ENCODE measurements at places on chromosomes 7 and 10.
A peak's percentile ranks its signal among the peaks of the same experiment; 100 is the strongest.

- DNase-seq = no peak
Measured at GRCh38 chr7:131010029-131010716, 276.2 kb upstream of the KLF14 start.

DNA sequence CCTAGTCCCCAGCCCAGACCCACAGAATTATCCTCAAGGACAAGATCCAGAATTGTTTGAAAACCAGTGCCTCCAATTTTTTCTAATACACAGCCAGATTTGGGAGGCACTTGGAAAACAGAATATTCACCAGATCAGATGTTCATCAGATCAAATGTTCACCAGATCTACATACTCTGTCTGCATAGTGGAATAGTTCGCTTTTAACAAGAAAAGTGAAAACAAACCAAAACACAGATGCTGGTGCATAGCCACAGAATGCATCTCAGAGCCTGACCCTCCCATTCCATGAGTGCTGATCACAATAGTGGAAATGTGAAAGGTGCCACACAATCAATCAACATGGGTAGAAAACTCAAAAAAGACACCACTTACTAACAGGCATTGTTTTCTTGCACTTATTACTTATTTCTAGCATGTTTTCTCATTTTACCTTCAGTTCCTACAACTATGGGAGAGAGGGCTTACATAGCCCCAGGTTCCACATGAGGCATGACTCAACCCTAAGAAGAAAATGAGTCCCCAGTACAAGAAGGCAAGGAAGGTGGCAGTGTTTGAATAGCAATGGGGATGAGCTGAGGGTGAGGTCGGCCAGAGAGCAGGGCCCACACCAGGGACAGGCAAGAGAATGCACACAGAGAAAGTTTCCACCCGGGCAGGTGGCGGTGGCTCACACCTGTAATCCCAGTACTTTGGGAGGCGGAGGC is 432.7 kb upstream of the NFE2L3 start:
- no peak for DNase-seq

DNA sequence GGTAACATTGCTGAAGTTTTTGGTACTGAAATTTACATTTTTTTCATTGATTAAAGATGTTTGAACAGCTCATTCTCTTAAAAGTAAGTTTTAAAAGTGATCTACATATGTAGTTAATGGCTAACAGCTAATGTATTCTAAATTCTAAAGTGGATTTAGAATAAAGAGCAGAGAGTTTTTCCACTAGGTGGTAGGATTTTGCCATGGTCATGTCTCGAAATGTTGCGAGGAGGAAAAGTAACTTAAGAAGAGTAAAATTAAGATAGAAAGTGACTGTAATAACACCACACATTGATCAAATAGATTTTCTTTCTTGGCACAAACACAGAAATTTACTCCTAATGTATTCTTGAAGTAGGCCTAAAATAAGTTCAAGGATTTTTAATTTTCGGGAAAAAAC is 19.8 kb downstream of the LSMEM1 start:
- no peak for DNase-seq

DNA sequence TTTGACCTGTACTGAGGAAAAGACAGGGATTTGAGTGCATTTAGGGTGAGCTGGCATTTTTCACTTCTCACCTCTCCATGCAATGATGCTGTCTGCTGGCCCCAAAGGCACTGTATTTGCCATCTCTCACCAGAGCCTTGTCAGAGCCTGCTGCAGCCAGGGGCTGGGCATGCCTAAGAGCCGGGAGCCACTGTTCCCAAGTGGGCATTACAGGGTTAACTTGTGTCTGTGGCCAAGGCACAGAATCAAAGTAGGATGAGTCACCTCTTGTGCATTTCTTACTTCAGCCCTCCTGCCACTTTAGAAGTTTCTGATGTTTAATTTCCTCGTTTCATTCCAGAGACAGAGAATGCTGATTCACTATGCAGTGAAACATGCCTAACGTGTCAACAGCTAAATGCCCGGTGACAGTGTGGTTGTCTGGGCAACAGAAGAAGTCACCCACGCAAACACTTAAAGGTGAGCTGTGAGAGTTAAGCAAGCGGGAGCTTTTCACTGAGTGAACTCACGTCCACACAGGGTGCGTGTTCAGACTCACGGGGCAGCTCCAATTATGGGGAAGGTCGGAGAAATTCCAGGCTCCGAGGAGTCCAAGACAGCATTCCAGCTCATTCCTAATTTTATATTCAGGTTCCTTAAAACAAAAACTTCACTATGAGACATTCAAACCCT is 57.1 kb upstream of the IGFBP3 start:
- no peak for DNase-seq

- DNase-seq = no peak
Measured at GRCh38 chr7:13770305-13770704, 219.2 kb downstream of the ETV1 start.

GRCh38 chr10:113463777-113464176 is 89.1 kb upstream of the HABP2 start:
- no peak for DNase-seq

DNA sequence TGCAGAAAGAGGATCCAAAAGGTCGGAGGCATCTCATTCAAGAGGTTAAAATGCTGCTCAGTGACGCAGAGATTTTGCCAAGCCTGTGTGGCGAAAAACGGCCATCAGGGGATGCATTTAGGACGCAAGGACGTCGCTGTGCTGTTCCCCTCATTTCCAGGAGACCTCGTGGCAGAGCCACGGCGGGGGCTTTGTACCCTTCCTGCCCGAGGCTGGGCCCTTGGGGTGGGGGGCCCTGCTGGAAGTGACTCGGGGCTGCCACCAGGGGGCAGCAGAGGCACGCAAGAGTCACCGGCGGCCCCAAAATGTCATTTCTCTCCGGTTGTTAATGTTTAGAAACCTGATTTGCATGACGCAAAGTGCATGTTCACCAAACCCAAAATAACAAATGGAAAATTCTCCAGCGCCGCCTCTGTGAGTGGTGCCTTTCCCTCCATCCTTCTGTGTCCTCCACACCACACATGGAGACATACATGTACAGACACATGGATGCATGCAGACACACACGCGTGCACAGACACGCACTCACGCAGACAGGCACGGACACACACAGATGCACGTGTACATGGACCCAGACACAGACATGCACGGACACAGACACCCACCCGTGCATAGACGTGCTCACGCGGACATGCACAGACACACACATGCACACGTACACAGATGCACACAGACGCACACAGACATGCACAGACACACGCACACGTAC is 51.0 kb upstream of the NKX6-2 start:
- peak; percentile 20 for DNase-seq

DNA sequence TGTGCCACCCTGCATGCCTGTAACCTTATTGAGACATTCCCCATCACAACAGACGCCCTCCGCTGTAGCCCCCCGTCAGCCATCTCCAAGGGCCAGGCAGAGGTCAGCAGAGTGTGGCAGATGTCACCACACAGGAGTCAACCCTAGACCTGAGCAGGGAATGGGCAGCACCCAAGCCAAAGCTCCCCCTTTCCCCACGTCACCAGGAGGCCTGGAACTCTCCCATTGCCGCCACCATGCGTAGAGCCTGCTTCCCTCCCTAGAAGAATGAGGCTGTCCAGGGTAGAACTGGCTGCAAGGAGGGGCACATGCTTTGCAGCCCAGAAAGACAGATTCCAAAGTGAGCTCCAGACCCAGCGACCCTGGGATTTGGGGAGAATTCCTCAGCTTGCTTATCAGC is 342.9 kb downstream of the TNS3 start:
- DNase-seq = no peak

DNA sequence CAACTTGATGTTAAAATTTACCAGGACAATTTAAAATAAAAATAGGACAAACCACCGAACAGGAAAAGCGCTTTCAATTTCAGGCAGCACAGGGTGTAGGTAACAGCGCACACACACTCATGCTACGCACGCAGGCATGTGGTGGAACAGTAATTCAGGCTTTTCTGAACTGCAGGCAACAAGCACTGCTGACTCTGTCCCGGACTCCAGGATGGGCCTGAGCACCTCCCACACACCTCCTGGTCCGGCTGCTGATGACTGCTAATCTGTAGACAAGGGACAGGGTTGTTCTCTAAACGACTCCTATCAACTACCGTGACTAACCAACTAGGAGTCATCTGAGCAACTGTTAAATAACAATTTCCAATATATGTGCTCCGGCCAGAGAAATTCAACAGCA is 192.6 kb upstream of the FRMD4A start:
- DNase-seq = no peak

- DNase-seq = no peak
Measured at GRCh38 chr10:112360308-112361270, 13.3 kb upstream of the ACSL5 start.

DNA sequence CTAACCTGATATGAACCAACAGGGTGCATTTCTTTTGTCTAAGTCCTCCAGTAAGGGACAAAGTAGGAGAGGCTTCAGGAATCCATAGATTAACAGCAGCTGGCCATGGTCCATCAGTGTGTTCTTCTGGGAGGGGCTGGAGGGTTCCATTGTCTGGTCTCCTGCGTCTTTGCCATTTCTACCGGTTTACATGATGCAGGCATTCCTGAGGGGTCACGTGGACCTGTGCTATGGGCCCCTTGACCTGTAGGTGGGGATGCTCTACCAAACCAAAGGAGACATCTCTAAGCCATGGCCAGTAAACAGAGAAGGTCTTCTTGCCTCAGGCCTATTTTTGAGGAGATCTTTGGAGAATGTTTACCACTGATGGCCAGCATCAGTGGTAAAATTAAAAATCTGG is 28.7 kb upstream of the HABP2 start:
- DNase-seq = no peak

DNA sequence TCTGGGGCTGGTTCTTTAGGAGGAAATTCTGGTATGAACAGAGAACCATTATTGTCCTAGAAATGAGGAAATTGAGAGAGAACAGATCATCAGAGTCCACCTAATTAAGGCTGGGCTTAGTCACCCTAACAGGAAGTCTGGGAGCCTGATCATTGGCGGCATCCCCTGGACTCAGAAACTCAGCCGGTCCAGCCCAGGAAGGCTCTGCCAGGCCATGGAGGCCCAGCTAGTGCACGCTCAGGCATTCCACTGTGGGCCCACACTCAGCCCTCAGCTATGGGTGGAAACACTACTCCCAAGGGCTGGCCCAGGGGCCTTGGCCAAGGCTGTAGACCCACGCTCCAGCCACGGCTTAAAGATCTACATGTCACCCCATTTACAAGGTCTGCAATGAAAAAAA is 109.2 kb downstream of the PTPN20 start:
- no peak for DNase-seq

DNA sequence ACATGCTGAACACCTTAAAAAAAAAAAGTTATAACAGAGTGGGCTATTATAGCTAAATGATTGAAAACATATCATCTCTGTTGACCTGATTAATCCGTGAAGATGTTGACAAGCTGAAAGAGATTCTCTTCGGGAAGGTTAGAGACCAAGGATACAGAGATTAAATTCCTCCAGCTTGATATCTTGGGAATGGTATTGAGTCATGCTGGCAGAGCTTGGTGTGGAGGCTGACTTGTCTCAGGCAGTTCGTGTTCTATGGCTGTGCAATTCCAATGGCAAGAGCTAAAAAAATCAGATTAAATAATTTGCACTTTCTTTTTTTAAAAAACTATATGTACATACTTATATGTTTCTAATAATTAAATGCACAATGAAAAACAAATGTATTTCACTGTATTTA is 24.9 kb upstream of the CACNA2D1 start:
- no peak for DNase-seq

- DNase-seq = no peak
Measured at GRCh38 chr7:120955577-120956149, 5.1 kb downstream of the ING3 start.

DNA sequence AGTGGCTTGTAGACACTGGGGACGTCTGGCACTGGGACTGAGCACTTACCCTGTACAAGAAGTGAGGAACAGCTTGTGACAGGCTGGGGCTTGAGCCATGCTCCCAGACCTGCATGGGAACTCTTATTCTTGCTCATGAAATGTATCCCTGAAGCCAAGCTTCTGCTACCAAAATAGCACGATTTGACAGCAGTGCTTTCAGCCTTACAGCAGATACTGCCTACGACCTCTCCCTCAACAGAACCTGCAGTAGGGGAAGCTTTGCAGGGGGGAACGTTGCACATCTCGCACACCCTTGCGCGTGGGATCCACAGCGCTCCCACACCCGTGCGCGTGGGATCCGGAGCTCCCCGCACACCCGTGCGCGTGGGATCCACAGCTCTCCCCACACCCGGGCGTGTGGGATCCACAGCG is 88.0 kb downstream of the CREM start:
- DNase-seq = no peak

DNA sequence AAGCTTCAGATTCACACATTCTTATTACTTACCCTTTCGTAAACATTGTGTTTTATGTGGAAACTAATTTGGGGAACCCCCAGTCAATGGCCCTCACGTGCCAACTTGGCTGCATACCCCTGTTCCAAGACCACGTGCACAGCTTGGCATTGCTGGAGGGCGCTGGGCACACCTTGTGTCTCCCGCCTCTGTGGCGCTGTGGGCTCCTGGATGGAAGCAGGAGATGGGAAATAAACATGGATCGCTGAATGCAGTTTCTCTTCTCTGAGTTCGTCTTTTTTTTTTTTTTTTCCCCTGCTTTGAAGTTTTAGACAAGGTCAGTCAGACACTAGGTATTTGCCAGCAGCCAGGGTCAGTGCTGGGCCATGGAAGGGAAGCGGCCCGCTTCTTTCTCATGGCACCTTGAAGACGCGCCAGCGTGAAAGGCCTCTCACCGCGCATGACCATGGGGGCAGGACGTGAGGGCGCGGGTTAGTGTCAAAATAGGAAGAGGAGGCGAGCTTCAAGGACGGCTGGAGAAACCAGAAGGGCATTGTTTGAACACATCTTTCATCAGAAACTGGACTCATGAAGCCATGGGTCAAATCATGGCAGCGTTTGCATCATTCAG is 27.3 kb downstream of the BNIP3 start:
- DNase-seq = no peak

GRCh38 chr10:97721871-97722780 is 8.6 kb downstream of the MARVELD1 start:
- no peak for DNase-seq

- DNase-seq = no peak
Measured at GRCh38 chr10:123665491-123666286, 466 bp upstream of the GPR26 start.

- no peak for DNase-seq
Measured at GRCh38 chr7:140217750-140218501, 41.1 kb upstream of the KDM7A start.

DNA sequence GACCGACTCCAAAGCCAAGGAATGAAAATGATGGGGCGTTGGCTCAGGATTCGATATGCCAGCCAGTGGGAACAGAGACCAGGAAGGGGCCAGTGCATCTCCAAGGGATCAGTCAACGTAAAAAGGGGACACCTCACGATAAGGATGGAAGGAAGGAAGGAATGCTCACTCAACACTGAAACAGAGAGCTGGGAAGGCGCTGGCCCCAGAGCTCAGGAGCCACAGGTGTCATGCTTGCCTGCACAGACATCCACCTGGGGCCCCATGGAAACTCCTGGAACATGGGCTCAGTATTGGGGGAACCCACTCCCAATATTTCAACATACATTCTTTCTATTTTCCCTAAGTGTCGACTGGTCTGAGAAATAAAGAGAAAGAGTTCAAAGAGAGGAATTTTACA is 5.3 kb downstream of the MMRN2 start:
- no peak for DNase-seq

GRCh38 chr10:117004227-117005025 is 561 bp downstream of the SHTN1 start:
- DNase-seq = peak; percentile 0

GRCh38 chr7:24869572-24869971 is 110.4 kb downstream of the OSBPL3 start:
- no peak for DNase-seq

- DNase-seq = peak; percentile 42
Measured at GRCh38 chr7:114939484-114940097, 17.7 kb downstream of the MDFIC start.

Measured in CD4-positive, alpha-beta T cell treated with Interleukin-10 for 1 hour (primary cell).